ENCODE measurements at places on chromosomes 2 and 18.
A peak's percentile ranks its signal among the peaks of the same experiment; 100 is the strongest.

GRCh38 chr2:218230882-218231281, 13.9 kb downstream of the ARPC2 start:
- no peak for DNase-seq

- DNase-seq: no peak
Observed at GRCh38 chr18:27121108-27121507, 64.0 kb downstream of the CHST9 start.

GRCh38 chr2:171763602-171764001, 76.3 kb downstream of the DYNC1I2 start:
- DNase-seq: no peak

- DNase-seq: no peak
Observed at GRCh38 chr2:218014706-218015585, 12.2 kb upstream of the TNS1 start.

GRCh38 chr2:63192169-63192888, 141.7 kb downstream of the OTX1 start:
- no peak for DNase-seq

DNA sequence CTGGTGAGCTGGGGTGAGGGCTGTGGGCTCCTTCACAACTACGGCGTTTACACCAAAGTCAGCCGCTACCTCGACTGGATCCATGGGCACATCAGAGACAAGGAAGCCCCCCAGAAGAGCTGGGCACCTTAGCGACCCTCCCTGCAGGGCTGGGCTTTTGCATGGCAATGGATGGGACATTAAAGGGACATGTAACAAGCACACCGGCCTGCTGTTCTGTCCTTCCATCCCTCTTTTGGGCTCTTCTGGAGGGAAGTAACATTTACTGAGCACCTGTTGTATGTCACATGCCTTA, 10.5 kb downstream of the PROC start:
- DNase-seq: no peak

DNA sequence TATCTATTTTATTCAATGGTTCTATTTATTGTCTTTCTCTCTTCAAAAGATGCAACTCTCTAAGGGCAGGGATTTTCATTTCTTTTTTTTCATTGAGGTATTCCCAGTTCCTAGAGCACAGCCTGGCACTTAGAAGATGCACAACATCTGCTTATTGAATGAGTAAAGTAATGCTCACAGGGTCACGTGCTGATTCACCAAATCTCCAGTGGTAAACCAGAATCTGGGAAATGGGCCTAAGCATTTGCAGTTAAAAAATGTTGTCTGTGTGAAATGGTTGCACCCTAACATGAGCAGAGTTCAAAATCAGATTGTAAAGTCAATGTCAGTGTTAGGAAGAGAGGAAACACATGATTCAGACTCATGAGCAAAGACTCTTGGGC, 15.8 kb downstream of the SLC8A1 start:
- DNase-seq: no peak

GRCh38 chr18:71322201-71322600, 1033.4 kb downstream of the SOCS6 start:
- no peak for DNase-seq

DNA sequence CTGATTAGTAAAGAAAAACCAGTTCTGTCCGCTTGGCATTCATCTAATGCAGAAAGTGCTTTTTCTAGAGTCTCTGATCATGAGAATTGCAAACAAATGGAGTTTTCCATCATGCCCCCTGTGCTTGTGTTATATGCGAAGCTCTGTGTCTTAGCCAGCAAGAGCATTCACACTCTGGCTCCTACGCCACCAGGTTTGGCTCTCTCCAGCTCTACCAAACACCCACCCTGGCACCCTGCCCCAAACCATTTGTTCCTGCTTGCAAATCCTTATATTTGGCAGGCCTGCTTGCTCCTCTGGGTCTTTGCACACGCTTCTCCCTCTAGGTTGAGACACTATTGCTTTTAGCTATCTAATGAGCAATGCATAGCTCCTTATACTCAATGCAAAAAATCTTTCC, 204.1 kb upstream of the CYRIA start:
- no peak for DNase-seq

GRCh38 chr2:56118474-56118873, 65.3 kb upstream of the CCDC85A start:
- DNase-seq: no peak

DNA sequence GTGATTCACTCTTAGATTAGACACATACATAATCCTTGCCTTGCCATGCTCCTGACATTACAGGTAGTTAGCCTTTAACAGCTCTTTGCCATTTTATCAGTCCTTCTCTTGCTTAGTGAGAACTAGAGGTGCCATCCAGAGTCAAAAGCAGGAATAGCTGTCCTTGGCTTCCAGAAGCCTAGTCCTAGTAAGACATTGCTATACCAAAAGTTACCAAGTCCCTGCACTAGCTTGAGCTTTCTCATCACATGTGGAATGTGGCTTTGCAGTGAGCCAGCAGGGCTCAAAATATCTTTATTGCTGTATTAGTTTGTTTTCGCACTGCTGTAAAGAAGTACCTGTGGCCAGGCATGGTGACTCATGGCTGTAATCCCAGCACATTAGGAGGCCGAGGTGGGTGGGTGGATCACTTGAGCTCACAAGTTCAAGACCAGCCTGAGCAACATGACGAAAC, 104.7 kb upstream of the NOSTRIN start:
- DNase-seq: no peak

- no peak for DNase-seq
Observed at GRCh38 chr2:143505542-143505941, 376.3 kb downstream of the ARHGAP15 start.

GRCh38 chr2:101828673-101829334, 131.3 kb downstream of the MAP4K4 start:
- no peak for DNase-seq

- DNase-seq: no peak
Observed at GRCh38 chr2:21052044-21052443, 8.2 kb upstream of the APOB start.

GRCh38 chr2:106299696-106300095, 105.6 kb upstream of the UXS1 start:
- no peak for DNase-seq

GRCh38 chr2:100643906-100644501, 81.2 kb downstream of the PDCL3 start:
- DNase-seq: no peak

DNA sequence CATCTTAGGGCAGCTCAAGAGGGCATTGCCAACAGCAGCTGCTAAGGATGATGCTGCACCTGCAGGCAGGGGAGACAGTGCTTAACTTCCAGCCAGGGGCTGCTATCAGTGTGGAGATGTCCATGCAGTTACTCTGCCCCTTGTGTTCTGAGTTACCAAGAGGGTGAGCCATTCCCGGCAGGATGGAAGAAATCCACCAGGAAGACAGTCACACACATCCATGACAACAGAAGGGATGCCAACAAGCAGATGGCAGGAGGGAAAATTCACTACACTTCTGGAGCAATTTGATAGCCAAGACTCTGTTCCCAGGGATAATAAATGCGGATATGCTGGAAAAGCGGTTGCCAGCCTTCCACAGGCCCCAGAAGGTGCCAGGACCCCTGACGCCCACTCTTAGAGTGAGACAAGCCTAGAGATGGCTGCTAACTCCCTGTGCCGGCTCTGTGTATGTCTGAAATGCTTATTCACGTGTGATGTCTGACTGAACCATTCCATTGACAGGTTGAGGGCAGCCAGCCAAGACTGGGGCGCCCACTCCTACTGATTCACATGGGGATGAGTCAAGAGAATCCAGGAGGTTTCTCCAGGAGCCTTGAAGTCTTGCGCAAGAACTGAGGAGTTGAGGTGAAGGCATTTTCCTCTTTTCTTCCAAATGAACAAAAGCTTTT, 24.5 kb downstream of the LOXHD1 start:
- DNase-seq: no peak

DNA sequence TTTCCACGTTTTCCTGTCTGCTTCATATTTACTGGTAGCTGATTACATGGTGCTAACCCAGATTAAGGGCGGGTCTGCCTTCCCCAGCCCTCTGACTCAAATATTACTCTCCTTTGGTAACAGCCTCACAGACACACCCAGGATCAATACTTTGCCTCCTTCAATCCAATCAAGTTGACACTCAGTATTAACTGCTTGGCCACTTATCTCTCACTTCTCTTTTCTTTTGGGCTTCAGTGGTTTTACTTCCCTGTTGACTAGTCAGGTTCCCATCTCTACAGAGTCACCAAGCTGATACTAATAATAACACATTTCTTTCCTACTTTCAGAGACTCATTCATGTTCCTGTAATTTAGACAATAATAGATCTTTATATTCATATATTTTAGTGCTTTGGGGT, 302.2 kb upstream of the MAP2 start:
- DNase-seq: no peak

DNA sequence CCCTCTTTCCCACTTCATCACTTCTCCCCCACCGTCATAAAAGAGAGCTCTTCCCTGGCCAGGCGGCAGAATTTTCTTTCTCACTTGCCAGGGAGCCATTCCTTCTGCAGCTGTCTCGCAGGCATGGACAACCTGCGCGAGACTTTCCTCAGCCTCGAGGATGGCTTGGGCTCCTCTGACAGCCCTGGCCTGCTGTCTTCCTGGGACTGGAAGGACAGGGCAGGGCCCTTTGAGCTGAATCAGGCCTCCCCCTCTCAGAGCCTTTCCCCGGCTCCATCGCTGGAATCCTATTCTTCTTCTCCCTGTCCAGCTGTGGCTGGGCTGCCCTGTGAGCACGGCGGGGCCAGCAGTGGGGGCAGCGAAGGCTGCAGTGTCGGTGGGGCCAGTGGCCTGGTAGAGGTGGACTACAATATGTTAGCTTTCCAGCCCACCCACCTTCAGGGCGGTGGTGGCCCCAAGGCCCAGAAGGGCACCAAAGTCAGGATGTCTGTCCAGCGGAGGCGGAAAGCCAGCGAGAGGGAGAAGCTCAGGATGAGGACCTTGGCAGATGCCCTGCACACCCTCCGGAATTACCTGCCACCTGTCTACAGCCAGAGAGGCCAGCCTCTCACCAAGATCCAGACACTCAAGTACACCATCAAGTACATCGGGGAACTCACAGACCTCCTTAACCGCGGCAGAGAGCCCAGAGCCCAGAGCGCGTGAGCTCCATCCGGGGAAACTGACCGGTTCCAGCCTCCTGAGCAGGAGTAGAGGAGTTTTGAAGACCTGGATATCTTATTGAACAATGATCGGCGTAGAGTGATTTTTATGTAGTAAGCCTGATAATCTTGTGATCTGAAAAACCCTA, at the start of gene MSGN1:
Gene MSGN1, plus strand, starts transcription at position 65 of the 850 bp plus-strand sequence. Its CDS starts 59 bp downstream, at position 124.
- DNase-seq: no peak

DNA sequence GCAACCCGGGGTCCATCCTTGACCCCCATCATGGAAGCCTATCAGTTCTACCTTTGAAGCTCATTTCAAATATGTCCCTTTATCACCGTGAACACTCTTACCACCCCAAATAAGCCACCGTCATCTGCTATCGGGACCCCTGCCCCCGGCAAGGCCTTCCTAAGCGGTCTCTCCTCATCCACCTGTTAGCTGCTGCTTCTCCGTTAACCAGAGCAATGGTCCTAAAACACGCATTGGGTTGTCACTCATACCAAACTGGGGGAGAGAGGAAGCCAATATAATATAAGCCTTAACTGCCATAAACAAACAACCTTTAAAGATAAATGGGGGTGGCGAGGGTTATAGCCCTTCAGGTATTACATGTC, 680 bp downstream of the ASNSD1 start:
- no peak for DNase-seq

GRCh38 chr2:10954416-10954815, 42.7 kb downstream of the KCNF1 start:
- no peak for DNase-seq

GRCh38 chr2:220628252-220628651, 943.9 kb downstream of the EPHA4 start:
- DNase-seq: peak; percentile 5

DNA sequence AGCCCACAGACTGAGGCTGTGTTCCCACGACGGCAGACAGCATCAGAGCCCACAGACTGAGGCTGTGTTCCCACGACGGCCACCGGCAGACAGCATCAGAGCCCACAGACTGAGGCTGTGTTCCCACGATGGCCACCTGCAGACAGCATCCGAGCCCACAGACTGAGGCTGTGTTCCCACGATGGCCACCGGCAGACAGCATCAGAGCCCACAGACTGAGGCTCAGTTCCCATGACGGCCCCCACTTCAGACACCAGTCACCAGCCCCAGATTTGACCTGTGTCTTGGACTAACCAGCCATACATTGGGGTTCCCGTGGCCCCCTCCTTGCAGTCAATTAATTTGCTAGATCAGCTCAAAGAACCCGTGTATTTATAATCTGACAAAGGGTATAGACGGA, 57.8 kb upstream of the SNTG2 start:
- no peak for DNase-seq

DNA sequence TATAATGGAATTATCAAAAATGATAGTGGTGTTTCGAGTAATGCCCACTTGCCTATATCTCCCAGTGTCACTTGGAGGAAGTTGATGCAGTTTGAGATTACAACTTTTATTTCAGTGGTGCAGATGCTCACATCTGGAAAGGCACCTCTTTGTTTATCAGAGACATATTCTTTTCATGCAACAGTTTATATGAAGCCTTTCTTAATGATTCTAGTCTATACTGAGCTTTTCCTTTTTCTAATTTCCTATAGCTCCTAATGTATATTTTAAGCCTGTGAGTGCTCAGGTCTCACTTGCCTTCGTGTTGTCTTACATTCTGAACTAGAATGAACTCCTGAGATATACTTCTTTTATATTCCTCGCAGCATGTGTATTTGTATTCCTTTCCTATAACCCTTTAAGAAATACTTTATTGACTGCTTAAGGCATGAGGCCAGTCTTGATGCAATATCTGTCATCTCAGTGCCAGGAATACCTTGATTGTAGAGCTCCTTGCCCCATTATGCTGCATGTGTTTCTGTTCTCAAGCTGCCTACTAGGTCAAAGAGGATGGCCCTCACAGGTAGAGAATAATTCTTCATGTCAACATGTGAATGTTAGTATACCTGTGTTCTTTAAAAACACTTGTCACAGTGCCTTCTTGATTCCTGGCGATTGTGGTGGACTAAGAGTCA, 52.6 kb downstream of the VRK2 start:
- DNase-seq: no peak

Measured in AG09309 (cell line).